ENCODE measurements at places on chromosomes 3 and 15. TPM values are rescaled to one million over a fixed set of nuclear protein-coding genes. Genes with fewer than 3 reads are reported as not detected.

- no peak for DNase-seq
These were observed 3.7 kb upstream of the TF start for GRCh38 chr3:133742351-133743091.

Gene GMNC
- 0.19 TPM for total RNA-seq

DNA sequence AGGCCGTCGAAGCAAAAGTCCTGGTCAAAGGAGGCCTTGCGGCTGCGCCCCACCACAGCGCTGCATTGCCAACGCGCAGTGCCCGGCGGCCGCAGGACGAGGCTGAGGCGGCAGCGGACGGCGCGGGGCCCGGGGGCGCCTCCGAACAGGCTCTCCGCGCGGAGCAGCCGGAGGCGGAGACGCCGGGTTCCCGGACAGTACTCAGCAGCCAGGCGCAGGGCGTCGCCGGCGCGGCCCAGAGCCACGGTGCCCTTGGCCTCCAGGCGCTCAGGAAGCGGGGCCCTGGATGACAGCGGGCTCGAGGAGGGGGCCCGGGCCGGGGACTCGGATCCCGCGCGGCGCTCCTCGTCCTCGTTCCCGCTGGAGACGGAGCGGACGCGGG lies 1.1 kb downstream of the C2CD4B start:
- no peak for DNase-seq

DNA sequence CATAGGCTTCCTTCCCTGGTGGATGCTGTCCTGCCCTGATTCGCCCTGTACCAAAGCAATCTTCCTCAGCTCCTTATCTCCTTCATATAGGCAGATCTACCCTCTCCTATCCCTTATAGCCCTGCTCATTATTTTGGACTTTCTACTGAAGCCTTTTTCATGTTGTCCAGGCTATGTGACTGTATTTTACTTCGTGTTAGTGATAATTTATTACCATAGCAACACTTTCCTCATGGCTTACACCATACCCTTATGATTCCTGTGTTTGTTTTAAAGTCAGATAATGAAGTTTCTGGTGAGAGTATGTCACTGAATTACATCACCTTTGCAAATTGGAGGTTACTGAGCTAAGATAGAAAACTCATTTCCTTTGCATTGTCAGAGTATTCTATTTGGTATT lies 352.6 kb downstream of the NLGN1 start:
- no peak for DNase-seq

DNA sequence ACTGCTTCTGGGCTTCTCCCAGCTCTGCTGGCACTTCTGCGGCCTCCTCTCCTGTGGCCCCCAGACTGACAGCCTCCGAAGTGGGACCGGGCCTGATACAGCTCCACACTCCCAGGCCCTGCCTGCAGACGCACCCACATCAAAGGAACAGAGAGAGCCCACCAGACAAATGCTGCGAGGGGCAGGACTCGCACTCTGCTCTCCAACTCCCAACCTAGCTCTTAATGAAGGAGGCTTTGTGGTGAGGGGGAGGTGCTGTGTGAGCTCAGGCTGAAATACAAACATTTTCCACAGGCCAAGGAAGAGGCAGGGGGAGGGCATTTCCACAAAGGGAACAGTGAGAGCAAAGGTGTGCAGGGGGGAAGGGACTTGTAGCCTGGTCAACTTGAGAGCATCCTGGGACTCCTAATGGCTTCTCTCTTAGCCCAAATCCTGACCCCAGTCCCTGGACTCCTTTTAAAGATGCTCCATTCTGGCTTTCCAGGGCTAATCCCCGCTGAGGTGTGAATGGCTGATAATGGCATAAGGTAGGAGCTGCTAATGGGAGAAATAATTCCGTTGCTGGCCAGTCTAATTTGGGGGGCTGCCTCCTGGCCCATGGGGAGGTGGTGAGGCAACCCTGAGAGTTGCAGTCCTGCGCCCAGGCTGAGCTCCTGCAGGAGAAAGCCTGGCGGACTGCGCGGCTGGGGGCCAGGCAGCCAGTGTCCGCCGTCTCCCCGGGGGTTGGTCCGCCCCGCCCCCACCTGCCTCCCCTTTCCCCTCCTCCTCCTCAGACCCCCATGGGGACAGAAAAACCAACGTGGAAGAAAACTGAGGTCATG lies 9.6 kb downstream of the LINGO1 start:
- DNase-seq: no peak

Gene UTS2B
- not detected for total RNA-seq

GRCh38 chr3:65671004-65671403 lies 367.7 kb downstream of the MAGI1 start:
- DNase-seq: no peak

DNA sequence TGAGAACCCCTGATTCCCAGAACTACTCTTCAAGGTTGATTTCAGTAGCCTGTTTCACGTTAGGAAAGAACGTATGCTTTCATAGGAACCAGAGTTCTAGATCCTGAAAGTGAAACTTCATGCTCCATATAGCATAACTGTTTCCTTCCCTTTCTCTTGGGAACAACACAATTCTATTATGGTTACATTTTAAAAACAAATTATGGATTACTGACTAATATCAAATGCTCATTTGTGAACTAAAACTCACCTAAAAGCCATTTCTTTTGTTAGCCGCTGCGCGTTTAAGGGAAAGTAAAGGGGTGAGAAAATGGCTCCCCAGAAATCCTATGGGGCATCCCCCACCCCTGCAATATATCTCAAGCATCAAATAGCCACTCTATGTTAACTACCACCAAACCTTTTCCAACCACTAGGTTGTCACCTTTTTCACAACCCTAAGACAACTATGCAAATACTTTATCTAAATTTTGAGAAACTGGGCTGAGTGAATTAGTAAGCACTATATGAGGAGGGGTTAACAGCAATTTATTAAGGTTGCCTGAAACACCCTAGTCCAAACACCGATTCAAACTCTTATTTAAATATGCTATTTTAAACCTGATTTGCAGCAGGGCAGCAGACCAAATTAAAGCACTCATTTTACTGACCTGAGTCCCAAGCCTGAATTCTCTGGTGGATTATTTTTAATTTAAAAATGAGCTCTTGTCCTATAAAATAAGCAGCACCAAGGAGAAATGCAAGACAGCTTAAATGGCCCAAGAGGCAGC lies 2.4 kb downstream of the SIAH2 start:
- no peak for DNase-seq

All from cardiac septum (tissue), 1 donor.